ENCODE measurements at places on chromosomes 12 and 14.

DNA sequence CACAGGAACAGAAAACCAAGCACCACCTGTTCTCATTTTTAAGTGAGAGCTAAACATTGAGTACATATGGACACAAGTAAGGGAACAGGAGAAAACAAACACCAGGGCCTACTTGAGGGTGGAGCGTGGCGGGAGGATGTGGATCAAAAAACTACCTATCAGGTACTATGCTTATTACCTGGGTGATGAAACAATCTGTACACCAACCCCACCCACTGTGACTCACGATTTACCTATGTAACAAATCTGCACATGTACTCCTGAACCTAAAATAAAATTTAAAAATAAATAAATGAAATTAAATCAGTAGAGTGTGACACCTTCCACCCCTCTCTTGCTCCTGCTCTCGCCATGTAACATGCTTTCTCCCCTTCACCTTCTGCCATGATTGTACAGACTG lies 615.5 kb downstream of the RPL10L start:
- no peak for DNase-seq

- DNase-seq: no peak
These were observed 62.8 kb downstream of the SERPINA3 start for GRCh38 chr14:94675036-94675435.

DNA sequence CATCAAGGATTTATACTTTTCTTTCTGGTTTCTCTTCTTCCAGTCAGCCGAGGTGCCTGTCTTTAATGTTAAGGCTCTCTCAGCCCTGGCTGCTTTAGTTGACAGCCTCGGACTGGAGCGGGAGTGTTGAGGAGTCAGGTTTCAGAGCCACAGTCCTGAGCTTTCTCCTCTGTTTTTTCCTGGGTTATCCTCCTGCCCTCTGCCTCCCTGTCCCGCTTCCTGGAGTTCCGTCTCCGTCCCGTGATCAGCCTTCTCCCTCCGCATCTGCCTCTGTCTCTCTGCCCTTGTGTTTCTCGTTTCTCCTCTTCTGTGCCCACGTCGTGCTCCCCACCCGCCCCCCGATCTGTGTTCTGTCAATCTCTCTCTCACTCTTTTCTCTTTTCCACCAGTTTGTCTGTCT lies 33.0 kb downstream of the IQSEC3 start:
- DNase-seq: no peak

DNA sequence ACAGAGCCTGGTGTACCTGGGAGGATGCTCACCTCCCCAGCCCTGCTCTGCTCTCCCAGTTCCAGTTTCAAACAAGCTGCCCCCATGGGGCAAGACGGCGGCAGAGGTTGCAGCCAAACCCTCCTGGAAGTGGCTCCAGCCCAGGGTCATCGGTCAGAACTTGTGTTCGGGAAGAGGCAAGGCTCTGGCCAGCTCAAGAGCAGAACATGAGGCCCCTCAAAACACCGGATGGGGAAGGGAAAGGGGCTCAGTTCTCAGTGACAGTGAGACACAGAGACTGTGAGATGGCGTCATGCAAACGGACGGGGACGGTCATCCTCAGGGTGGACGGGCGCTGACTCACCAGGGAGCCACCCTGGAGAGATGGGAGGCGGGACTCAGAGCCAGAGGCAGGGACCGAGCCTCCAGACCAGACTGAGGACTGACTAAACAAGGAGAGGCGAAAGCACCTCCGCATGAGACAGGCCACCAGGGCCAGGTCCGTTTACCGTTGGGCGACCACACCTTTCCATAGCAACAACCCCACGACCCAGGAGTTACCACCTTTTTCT lies 63.9 kb upstream of the GALNT9 start:
- no peak for DNase-seq

- DNase-seq: peak; percentile 61
These were observed 35.0 kb downstream of the CORO1C start for GRCh38 chr12:108696111-108696995.

GRCh38 chr14:91253795-91254323 lies 9.4 kb upstream of the GPR68 start:
- no peak for DNase-seq
